ENCODE measurements at places on chromosomes 13 and 19.
A peak's percentile ranks its signal among the peaks of the same experiment; 100 is the strongest.

- DNase-seq: no peak
Observed at GRCh38 chr13:111076155-111077013, 38.7 kb upstream of the ARHGEF7 start.

- peak; percentile 14 for DNase-seq
Observed at GRCh38 chr13:45393941-45394570, 24.1 kb downstream of the SLC25A30 start.

- DNase-seq: no peak
Observed at GRCh38 chr13:65500481-65500880, 1729.7 kb downstream of the PCDH9 start.

DNA sequence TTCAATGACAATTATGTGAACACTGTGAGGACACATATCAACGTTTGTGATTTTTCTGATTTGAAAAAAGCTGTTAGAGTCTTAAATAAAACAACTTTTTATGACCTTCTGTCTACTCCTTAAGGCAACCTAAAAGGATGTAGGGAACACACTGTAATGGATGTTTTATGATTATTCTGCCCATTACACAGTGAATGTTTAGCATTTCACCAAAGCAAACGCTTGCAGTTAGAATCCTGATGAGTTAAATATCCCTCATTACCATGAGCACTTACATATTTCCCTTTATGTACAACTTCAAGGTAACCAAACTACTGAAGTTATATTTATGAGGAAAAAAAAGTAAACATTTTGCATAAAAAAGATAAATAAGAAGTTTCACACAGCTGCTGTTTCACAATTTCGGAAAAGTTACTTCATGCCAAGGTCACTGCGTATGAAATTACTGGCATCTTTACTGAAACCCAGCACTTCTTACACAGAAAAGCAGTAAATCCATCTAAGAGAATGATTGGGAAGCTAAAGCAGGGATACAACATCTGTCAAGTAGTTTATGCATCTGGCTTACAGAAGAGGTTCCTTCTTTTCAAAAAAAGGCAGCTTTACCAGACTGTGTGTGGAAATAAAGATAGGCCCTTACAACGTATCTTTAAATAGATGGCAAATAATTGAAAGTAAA is 733.7 kb upstream of the ATXN8OS start:
- DNase-seq: no peak

- no peak for DNase-seq
Observed at GRCh38 chr13:23844132-23844531, 45.1 kb downstream of the MIPEP start.

GRCh38 chr13:102443249-102443648 is 41.4 kb upstream of the FGF14 start:
- no peak for DNase-seq

GRCh38 chr13:113887700-113888201 is 23.9 kb upstream of the GAS6 start:
- peak; percentile 28 for DNase-seq

DNA sequence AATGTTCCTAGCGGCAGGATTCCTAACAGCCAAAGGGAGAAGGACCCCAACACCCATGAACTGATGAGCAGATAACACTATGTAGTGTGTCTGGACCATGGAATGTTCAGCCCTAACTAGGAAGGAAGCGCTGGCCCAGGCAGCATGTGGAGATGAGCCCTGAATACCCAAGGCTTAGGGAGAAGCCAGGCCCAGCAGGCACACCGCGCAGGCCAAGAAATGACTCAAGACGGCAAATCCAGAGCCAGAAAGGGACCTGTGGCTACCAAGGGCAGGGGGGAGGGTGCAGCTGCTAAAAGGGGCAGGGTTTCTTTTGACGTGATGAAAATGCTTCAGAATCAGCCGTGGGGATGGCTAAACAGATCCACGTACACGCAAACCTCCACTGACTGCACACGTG is 20.7 kb upstream of the TINCR start:
- no peak for DNase-seq

DNA sequence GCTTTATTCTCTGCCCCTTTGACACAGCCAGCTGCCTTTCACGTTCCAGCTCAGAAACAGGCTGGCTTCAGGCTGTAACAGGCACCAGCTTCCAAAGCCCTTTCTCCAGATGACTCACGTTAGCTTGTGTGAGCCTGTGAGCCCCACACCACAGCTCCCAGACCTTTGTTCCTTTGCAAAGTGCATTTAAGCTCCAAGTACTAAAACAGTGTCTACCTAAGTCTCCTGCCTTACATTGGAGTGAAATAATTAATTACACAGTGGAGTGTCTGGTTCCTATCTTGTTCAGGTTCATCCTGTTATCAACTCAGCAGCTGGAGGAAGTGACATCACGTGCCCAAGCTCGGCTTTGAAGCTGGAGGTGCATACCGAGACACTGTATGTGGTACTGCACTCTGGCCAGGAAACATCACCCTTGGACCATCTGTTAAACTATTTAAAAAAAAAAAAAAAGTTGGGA is 475.8 kb downstream of the FOXO1 start:
- DNase-seq: peak; percentile 82

Measured in foreskin melanocyte (primary cell).